Esophagus squamous epithelium (tissue), 5 donors: ENCODE measurements at places on chromosomes 3 and 15. TPM values are rescaled to one million over a fixed set of nuclear protein-coding genes. Genes with fewer than 3 reads are reported as not detected.

- H3K27me3 ChIP-seq = no peaks in the 10 kb centered on the region
- no peak overlapping the region for H3K27ac ChIP-seq
- DNase-seq = no peak
- no peaks in the 10 kb centered on the region for H3K4me1 ChIP-seq
- H3K36me3 ChIP-seq = no peaks in the 10 kb centered on the region
These were observed 81.9 kb upstream of the ADAMTSL3 start for GRCh38 chr15:83571820-83572707.

DNA sequence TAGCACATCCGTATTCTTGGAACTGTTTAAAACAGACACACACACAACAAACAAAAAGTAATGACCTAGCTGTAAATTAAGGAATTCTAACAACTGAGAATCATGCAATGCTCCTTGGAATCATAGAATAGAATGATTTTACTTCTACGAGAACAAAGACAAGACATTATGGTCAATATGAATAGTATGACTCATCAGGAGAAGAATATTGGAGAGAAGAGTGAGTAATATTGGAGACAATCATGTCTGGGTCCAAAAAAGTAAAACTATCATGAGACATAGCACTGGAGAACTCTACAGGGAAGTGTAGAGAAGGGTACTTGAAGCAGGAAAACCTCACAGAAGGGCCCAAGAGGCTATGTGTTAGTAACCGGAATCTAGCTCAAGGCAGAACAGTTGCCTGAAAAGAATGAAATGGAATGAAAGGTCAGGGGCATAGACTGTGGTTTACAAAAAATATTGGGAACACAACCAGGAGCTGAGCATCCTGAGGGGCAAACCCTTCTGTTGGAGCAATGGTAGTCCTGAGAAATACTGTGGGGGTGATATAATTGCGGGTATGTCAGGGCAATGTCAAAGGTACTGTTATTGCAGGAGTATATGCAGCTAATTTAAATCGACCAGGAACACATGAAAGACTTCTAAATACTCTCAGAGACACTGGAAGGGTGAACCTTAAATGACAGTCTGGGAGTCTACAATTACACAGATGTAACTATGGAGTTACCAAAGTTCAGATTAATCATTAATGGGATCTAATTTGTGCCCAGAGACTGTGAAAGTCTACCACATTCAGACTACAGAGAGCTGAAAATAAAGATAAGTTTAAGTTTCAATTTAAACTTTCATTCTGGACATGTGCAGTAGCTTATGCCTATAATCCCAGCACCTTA is 201.2 kb downstream of the BCHE start:
- no peak overlapping the region for H3K4me3 ChIP-seq
- H3K4me1 ChIP-seq = no peaks in the 10 kb centered on the region
- no peaks in the 10 kb centered on the region for H3K27me3 ChIP-seq
- H3K36me3 ChIP-seq = no peaks in the 10 kb centered on the region

- no peak overlapping the region for H3K27ac ChIP-seq
- peaks cover 25% of the 10 kb centered on the region for H3K4me1 ChIP-seq
These were observed 1.1 kb downstream of the KIF15 start for GRCh38 chr3:44762690-44763089.

DNA sequence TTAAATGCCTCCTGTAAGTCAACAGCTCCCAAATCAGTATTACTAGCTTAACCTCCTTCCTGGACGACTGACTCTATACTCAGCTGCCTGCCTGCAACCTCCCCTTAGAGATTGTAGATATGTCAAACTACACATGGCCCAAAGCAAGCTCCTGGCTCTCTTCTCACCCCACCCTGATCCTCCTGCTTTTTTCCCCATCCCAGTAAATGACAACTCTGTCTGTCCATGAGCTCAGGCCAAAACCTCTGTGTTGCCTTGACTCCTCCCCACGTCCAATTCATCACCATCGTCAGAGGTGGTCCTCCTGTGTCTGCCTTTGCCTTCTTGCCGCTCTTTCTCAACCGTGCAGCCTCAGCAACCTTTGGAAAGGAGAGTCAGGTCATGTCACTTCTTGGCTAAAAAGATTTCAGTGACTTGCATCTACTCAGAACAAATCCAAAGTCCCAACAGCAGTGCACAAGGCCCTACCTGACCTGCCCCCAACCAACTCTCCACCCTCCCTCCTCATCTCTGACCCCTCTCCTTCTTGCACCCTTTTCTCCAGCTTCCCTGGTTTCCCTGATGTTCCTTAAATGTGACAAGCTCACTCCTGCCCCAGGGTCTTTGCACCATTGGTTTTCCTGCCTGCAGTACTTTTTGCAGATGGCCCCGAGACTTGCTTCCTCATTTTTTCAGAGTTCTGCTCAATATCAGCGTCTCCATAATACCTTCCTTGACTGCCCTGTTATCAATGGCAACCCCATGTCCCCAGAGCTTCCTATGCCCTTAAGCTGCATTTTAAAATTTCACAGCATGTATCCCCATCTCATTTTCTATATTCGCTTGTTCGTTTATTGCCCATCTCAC is 52.8 kb downstream of the LSM3 start:
- H3K4me1 ChIP-seq = peaks cover 33% of the 10 kb centered on the region
- no peak overlapping the region for H3K4me3 ChIP-seq
- no peaks in the 10 kb centered on the region for H3K36me3 ChIP-seq
- H3K27me3 ChIP-seq = no peaks in the 10 kb centered on the region

GRCh38 chr3:178388473-178388872 is 147.8 kb upstream of the KCNMB2 start:
- H3K36me3 ChIP-seq = no peaks in the 10 kb centered on the region
- no peak overlapping the region for H3K27ac ChIP-seq
- DNase-seq = no peak
- H3K4me1 ChIP-seq = no peaks in the 10 kb centered on the region
- H3K4me3 ChIP-seq = no peak overlapping the region

GRCh38 chr3:175668300-175668699 is 809.2 kb downstream of the NAALADL2 start:
- DNase-seq = no peak
- H3K4me3 ChIP-seq = no peak overlapping the region
- H3K36me3 ChIP-seq = no peaks in the 10 kb centered on the region
- no peaks in the 10 kb centered on the region for H3K27me3 ChIP-seq

- no peak for DNase-seq
- H3K4me3 ChIP-seq = no peak overlapping the region
- H3K4me1 ChIP-seq = no peaks in the 10 kb centered on the region
These were observed 52.6 kb downstream of the CNTN3 start for GRCh38 chr3:74561881-74562280.

DNA sequence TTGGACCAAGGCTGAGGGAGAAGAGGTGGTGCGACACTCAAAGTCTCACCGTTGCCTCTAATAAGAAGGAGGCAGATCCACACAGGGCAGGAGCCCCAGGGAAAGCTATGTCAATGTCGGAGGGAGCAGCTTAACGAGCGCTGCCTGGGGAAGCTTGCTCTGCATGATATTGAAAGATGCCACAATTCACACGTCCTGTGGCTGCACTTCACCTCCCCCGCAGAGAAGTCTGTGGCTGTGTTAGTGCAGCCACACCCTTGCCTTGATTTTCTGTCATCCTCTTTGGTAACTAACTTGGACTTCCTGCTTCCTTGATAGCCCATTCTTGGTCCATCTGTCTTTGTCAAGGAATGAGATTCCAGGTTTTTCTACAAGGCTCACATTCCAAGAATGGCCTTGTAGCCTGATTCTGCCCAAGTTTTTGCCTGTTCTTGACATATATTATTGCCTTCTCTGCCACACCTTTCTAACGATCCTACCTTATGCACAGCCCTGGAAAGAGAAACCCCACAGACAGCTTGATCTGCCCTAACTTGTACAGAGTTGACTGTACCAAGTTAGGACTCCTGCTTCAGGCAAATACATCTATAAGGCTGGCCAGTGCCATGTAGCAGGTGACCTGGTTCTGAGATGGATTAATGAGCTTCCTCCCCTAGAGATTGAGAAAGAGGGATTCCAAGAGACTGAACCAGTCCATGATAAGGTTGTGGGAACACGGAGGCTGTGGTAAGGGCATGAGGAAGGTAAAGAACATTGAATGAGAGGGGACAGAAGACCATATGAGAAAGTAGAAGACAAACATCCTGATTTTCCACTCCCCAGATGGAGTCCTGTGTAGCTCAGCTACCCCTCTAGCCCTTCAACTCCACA is 153.0 kb upstream of the WNT5A start:
- no peak for DNase-seq
- H3K27ac ChIP-seq = peak overlapping the region; percentile 53
- no peaks in the 10 kb centered on the region for H3K27me3 ChIP-seq
- no peaks in the 10 kb centered on the region for H3K36me3 ChIP-seq
- H3K4me3 ChIP-seq = no peak overlapping the region

- H3K4me1 ChIP-seq = no peaks in the 10 kb centered on the region
- no peak for DNase-seq
- H3K27me3 ChIP-seq = no peaks in the 10 kb centered on the region
These were observed 238.5 kb downstream of the WDR72 start for GRCh38 chr15:53520996-53521395.

Gene A4GNT
- not detected for total RNA-seq

Gene SH3GL3
- 1.5 TPM for total RNA-seq

Gene MUC20
- 23.8 TPM for total RNA-seq

Gene MKRN3
- 5.5 TPM for total RNA-seq
